ENCODE measurements at places on chromosomes 5 and 9.

DNA sequence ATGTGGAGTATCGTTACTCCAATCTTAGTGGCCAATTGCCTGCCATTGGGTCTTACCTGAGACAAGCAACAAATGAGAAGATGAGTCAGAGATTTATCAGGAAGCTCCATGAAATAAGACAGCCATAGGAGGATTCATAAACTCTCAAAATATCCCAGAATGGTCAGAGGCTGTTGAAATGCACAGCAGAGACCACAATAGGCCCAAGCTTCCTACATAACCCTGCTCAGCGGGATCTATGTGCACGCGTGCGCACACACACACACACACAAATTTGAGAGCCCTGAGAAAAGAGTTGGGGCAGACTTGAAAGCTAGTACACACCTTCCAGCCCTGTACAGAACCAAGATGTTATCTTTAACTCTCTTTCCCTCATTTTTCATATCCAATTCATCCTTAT lies 9.8 kb downstream of the UIMC1 start:
- DNase-seq = no peak

- no peak for DNase-seq
Observed at GRCh38 chr5:55356896-55357295, 49.1 kb downstream of the MTREX start.

GRCh38 chr9:94700445-94700844 lies 26.1 kb upstream of the AOPEP start:
- no peak for DNase-seq

GRCh38 chr5:97127727-97128126 lies 14.7 kb downstream of the LIX1 start:
- no peak for DNase-seq

DNA sequence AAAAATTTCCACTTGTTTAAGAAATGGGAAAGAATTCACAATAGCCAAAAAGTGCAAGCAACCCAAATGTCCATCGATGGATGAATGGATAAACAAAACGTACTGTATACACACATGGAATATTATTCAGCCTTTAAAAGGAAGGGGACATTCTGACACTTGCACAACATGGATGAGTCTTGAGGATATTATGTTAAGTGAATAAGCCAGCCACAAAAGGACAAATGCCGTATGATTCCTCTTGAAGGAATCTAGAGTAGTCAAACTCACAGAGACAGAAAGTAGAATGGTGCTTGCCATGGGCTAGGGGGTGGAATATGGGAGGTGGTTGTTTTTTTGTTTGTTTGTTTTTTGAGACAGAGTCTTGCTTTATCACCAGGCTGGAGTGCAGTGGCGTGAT lies 3.8 kb upstream of the ATP6V0E1 start:
- no peak for DNase-seq

- DNase-seq = no peak
Observed at GRCh38 chr9:18531136-18532065, 57.4 kb downstream of the ADAMTSL1 start.

DNA sequence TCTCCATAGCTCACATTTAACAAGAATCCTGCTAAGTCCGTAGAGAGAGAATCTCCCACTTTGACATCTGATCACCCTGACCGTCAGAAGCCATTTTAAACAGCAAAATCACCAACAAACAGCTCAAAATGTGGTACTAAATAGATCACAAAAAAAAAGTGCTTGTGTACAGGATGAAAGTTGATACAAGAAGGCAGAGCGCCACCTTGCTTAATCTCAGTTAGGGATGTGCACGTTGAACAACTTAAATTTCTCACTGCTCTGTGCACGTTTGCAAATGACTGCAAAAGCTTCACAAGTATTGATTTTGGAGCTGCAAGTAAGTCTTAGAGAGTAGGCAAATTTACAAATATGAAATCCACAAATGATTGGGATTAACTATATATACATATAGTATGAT lies 63.1 kb upstream of the NREP start:
- no peak for DNase-seq

GRCh38 chr5:169290895-169291294 lies 10.0 kb downstream of the SLIT3 start:
- DNase-seq = no peak

GRCh38 chr5:98102936-98103335 lies 670.5 kb upstream of the RGMB start:
- DNase-seq = no peak

- no peak for DNase-seq
Observed at GRCh38 chr5:119031905-119032304, 39.0 kb upstream of the DMXL1 start.

DNA sequence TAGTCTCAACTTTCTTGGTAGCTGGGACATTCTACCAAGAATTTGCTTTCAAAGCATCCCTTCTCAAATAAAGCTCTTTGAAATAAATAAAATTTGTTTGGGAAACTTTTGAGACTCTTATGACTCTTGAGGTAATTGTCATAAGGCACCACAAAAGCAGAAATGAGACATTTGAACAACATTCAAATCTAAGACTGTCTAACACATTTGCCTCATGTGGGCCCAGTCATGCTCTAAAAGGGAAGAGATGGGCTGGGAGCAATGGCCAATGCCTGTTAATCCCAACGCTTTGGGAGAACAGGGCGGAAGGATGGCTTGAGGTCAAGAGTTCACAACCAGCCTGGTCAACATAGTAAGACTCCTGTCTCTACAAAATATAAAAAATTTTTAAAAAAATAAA lies 26.4 kb downstream of the SLC31A2 start:
- DNase-seq = no peak

DNA sequence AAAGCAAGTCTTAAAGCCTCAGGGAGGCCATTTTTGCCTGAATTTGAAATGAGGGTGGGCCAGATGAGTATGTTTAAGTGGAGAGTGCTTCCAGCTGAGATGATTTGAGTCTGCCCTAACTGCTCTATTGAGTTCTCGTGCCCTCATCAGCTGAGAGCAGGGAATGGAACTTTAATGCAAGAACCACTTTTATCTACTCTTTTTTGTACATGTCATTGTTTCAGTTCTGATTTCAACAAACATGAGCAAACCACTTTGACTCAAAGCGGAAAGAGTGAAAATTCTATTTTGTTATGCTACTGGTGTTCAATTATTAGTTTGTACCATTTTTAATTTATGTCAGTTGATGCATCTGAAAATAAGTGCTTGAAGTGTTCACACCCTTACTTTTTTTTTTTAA lies 35.8 kb downstream of the DCAF10 start:
- DNase-seq = no peak

GRCh38 chr9:694403-695154 lies 146.9 kb upstream of the DMRT1 start:
- no peak for DNase-seq

Measured in NCI-H2171 treated with DMSO at 0.1 percent for 48 hours (cell line).